ENCODE measurements at places on chromosomes 4 and X.

GRCh38 chrX:22196149-22196548 is 76.6 kb upstream of the CBLL2 start:
- DNase-seq: no peak

DNA sequence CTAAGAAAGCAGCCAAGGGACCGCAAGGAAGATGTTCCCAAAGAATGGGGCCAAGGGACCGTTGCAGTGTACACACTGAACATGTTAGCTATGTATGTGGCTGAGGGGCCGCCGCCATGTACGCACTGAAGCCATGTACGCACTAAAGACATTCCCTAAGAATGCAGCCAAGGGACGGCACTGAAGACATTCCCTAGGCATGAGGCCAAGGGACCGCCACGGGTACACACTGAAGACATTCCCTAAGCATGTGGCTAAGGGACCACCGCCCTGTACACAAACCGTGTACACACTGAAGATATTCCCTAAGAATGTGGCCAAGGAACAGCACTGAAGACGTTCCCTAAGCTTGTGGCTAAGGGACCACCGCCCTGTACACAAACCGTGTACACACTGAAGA is 54.0 kb downstream of the DHRSX start:
- DNase-seq: no peak

GRCh38 chr4:15158406-15159091 is 156.3 kb downstream of the CPEB2 start:
- no peak for DNase-seq

GRCh38 chr4:42579903-42580302 is 77.0 kb downstream of the ATP8A1 start:
- DNase-seq: no peak

DNA sequence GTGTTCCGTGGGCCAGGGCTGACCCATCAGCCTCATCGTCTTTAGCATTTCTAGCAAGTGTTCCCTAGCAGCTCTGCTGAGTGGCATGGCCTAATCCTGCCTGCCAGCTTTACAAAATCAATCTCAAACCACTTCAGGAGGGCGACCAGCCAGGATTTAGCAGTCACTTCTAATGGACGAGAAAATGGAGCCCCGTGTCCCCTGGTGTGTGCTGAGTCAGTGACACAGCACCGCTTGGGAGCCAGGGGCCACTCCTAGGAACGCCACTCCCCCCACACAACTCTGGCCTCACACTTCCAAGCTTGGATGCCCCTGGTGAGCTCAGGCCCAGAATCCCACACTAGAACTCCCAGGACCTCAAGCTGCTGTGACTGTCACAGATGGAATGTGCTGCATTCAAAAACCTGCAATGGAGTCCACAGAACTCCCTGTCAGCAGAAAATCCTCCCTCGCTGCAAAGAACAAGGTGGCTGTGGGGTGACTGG is 311.2 kb upstream of the GATB start:
- peak; percentile 4 for DNase-seq

GRCh38 chr4:860561-860960 is 34.6 kb upstream of the CPLX1 start:
- no peak for DNase-seq

- DNase-seq: peak; percentile 8
These were observed 412.2 kb downstream of the PPP3CA start for GRCh38 chr4:100935090-100935489.

- no peak for DNase-seq
These were observed 8.9 kb upstream of the C1QTNF7 start for GRCh38 chr4:15418956-15419355.

DNA sequence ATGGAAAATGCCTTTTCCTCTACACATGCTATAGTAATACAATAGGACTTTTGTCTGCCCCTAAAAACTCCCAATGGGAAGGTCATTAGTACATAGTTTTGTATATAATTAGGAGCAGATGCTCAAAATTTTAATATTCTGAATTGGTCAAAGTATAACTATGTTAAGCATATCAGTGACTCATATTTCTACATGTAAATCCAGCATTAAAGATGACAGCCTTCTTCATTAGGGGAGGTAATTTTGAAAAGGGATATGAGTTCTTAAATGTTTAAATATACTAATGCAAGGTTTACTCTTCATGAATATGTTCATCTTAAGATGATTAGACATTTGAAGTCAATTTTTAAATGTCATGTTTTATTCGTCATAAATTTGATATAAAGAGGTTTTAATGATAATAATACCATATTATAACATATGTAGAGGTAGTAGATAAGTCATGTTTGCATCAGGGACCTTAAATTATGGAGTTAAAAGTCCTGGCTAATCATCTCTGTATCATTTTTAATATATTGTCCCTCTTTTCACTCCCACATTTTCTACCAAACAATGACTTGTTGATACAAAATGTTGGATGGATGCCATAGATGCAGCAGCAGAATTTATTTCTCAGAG is 218.8 kb downstream of the STPG2 start:
- DNase-seq: no peak

GRCh38 chr4:8006471-8006870 is 66.8 kb upstream of the AFAP1 start:
- no peak for DNase-seq

- no peak for DNase-seq
These were observed 68.2 kb downstream of the AGTR2 start for GRCh38 chrX:116238567-116239255.

DNA sequence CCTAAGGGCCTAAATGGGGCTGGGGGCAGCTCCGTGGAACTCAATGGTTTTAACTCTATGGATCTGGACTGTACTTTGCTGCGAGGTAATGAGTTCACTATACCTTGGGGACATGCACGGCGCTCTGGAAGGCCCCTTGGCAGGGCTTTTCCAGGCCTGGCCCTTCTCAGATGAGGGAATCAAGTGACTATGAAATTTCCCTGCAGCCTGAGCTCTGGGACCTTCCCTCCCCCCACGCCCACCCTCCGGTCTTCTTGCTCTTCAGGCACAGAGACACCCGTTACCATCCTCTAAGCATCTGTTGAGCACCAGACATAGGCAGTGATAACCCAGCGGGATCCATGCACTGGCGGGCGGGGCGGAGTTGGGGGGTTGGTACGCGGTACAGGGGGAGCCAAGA is 109.2 kb downstream of the PSAPL1 start:
- DNase-seq: no peak

DNA sequence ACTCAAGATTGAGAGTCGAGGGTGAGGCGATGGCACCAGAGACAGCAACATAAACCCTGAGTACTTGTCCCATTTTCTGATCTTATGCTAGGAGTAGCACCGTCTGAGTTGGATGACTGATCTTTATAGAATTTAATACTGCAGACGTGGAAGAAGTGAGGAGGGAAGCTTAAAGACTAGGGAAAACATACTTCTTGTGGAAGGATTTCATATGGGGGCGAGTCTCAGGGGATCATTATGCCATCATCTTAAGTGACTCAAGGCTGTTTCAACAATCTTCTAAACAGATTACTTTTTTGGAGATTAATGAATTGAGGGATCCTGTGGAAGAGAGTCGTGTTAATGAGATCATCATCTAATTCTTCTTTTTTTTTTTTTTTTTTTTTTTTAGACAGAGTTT is 17.2 kb upstream of the FAT1 start:
- no peak for DNase-seq

DNA sequence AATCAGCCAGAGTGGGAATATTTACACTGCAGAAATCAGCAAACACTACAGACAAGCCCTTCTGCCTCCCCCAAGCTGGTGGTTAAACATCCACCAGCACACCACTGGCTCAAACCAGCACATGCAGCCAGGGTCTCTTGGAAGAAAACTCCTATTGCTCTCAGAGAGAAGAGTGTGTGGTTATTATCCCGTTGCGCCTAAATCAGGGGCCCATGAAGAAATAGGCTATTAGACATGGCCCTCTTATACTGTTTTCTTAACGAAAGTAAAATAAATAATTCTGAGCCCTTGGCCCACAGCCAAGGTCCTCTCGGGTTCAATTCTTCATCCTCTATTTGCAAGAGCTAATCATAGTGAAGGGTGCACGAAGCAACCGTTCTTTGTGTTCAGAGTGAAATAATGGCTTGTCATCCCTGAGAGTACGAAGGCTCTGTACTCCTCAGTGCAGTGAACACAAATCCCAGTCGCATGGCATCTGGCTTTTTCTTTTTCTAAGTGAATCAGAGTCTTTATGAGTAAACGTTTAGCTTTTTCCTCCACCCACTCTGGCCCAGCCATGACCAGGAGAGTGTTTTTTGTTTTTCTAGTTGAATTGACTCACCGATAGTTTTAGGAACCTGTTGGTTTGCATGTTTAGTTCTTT is 33.4 kb upstream of the RBM47 start:
- peak; percentile 78 for DNase-seq

DNA sequence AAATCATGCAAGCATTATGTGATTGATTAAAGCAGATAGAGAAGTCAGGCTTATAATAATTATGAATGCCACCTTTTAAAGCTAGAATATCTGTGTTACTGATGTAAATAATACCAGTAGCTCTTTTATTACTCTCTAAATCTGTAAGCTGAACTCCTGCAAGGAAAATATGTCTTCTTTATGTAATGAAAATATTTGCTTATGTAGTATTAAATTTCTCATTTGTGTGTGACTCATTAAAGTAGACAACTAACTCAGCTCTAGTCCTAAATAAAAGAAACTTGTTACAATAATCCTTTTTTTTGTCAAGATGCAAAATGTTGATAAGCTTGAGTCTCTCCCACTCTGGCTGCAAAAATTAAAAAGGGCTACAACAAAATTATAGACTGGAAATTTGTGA is 137.7 kb upstream of the FAT1 start:
- DNase-seq: no peak

DNA sequence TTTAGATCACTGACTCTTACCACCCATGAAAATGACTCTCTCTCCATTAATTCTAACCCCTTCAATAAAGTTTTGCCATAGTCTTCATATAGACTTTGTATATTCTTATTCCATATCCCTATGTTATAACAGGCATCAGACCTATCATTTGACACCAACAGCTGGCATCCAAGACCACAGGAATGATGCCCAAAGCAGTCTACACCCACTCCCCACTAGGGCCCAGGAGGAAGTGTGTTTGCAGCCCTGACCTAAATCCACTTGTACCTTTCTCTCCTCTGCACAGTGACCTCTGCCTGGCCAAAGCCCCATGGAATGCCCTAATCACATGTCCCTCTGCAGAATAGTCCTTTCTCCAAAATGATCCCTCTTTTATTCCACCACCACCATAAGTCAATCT is 219.2 kb downstream of the CBR4 start:
- DNase-seq: no peak

GRCh38 chr4:6720202-6720699 is 4.3 kb downstream of the BLOC1S4 start:
- peak; percentile 80 for DNase-seq

DNA sequence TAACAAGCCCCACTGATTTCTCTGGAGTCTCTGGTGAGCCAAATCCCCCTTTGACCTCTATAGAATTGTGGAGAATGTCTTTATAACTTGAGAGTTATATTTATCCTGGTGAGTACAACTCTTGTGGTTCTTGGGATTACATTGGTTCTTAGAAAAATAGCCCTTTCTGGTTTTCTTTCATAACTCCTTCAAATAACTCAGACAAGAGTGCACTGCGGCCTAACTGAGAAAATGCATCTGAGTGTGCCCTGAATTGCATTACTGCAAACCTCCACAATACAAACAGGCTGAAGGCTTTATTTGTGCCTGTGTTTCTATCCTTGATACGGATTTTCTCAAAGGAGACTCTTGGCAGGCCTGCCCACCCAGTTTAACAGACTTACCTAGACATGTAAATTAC is 2.7 kb downstream of the BEX3 start:
- DNase-seq: no peak

DNA sequence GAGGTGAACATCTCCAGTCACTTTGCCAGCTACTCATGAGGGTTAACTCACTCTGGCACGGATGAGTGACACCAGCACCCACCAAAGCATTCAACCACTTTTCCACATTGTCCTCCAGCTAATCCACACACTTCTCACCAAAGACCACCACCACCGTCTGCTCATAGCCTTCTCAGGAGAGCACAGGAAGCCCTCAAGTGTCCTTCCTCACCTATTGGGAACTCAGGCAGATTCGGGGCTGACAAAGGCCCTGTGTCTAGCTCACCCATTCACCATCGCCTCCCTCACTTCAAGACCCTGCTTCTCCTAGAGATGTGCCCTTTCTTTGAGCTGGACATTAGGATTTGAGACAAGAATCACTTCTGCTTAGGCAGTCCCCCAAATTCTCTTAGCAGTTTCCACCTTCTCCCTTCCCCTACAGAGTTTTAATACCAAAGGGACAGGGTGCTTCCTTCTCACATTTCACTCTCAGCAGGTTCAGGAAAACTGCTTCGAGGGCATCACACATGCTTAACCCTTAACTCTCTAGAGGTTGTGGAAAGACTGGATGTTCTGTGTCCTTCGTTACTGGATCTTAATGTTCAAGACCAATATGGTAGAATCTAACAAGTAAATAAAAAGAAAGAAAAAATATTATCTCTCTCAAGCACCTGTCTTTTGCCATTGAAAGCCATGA is 11.0 kb downstream of the RXFP1 start:
- no peak for DNase-seq

DNA sequence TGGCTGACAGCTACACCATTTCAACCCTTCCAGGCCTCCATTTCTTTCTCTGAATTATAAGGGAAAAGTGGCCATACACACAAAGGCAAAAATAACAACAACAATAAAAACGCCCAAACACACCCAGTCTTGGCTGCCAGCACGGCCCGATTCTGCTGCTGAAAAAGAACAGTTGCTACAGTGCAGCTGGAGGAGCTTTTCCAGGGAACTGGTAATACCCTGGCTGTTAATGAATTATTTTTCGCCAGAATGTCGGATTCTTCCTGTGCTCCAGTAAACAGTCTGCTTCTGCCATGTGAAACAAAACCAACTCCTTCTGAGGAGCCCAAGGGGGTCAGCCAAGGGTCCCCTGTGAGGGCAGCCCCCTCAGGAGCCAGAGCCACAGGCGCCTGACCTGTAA is 6.6 kb downstream of the RAI2 start:
- no peak for DNase-seq

DNA sequence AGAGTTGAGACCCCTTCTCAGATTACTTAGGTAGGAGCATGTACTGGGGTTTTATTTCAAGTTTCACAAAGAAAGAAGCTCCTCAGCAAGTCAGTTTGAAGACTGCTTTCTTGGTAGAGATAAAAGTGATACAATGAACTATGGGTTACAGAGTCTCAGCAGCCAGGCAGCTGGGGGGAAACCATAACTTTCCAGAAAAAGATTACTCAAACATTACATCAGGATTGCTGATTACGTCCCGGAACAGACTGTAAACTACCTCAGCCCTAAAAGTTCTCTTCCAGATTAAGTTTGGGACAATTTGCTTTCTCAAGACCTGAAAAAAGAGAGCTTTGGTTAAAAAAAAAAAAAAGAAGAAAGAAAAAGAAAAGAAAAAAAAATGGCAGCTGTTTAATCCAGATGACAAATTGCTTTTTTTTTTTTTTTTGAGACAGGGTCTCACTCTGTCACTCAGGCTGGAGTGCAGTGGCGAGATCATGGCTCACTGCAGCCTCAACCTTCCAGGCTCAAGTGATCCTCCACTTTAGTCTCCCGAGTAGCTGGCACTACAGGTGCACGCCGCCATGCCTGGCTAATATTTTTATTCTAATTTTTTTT is 16.6 kb downstream of the SAT1 start:
- DNase-seq: no peak

- DNase-seq: peak; percentile 83
These were observed 32.2 kb downstream of the TRMT44 start for GRCh38 chr4:8472689-8473197.

- DNase-seq: no peak
These were observed 54.1 kb upstream of the ARHGAP24 start for GRCh38 chr4:85420831-85421230.

- no peak for DNase-seq
These were observed 40.9 kb upstream of the EOLA2 start for GRCh38 chrX:149979126-149979644.
